COR-L47 (cell line): ENCODE measurements at places on chromosomes 2 and 18.

DNA sequence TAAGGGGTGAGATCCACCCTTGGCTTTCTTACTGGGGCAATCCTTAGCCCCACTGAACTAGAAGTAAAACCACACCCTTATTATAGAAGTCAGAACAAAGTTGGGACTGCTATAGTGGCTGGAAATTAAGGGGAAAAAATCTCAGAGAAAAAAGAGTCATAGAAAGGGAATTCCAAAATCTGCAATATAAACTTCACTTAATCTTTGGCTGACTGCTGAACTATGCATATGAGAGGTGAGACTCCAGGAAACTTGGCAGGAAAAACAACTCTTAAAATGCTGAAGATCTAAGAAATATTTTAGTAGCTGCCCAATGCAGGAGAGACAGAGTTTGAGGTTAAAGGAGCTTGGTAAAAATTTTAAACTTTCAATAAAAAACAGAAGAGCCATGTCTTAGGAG lies 201.8 kb upstream of the FN1 start:
- no peak for DNase-seq

DNA sequence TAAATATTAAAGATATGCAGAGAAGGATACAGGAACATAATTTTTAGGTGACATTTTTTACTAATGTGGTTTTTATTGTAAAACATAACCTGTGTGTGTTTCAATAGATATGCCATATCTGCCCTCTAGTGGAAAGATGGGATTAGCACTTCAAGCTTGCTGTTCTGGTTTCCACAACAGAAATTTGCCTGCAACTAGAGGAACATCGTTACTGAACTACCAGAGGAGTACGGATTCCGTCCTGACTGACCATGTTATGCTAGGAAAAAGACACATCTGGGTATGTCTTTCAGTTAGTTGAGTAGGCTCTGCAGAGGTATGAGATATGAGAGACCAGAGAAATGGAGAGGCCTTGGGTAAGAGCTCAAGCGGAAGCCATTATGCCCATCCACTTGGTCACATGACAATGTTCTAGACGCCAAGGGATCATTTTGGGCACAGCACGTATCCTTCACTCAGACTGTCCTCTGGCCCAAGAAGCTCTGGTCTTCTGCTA lies 104.9 kb downstream of the MBD2 start:
- peak; percentile 73 for DNase-seq

DNA sequence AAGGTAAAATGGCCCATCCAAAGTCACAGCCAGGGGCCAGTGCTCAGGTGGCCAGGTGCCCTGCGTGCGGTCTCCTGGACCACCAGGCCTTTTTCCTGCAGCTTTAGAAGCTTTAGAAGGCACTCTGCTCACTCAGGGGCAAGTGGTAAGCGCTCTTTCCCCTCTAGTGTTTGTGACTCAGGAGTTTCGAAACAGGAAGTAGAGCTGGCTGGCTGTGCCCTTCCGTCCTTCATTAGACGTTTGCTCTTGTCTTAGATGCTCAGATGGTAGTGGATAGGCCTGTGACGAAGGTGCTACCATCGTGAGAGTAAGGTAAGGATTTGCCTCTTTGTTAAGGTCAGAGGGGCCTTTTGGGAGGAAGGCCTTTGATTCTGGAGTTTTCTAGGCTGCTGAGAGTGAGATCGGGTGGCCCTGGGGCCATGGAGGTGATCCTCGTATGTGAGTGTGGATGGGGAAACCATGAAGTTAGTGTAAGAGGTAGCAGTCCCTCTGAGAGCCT lies at the start of gene CASP8:
Gene CASP8 (plus strand): TSS at position 235 of the 499 bp plus-strand sequence. CDS start 5,951 bp downstream, outside the sequence.
- no peak for DNase-seq

DNA sequence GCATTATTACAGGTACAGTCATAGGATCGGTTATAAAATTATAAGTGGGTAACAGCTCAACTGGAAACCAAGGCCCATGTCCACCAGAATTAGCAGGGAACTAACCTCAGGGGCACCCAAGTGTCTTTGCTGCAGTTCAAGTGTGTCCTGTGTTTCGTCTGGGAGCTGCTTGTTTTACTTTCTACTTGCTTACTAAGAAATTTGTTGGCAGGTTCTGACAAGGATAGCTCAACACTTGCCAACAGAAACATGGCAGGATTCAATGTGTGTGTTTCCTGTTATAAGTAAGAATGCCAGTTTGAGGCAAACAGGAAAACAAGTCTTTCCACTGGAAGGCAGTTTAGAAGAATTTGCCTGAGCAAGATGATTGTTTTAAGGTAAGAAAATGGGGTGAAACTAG lies 104.5 kb downstream of the EPHA4 start:
- DNase-seq: no peak

- no peak for DNase-seq
Observed at GRCh38 chr2:213199871-213200270, 48.5 kb upstream of the IKZF2 start.

DNA sequence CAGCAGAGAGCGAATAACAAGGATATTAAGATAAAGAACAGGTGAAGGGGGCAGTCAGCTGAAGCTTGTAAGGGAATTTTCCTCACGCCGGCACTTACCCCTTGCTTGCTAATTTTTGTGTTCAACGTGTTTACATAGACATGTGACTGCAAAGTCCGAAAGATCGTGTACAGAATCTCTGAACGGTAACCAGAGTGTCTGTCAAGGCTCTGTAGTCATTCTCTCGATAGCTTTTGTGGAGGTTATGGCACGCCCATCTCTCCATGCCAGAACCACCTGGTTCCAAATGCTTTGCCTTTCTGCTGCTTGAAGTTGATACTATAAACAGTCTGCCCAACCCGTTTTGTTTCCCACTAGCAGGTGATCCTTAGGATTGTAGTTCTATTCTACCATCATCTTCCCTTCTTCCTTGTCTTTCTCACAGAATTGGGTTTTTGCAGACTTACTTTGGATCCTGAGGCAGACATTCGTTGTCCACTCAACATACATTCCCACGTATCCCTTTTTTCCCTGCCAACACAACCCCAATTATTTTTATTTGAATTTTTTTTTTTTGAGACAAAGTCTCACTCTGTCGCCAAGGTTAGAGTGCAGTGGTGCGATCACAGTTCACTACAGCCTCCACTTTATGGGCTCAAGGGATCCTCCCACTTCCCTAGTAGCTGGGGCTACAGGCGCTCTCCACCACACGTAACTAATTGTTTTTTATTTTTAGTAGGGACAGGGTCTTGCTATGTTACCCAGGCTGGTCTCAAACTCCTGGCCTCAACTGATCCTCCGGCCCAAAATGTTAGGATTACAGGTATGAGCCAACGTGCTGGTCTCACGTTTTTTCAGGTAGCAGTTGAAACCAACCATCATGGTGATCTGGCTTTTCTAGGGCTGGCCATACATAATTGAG lies 1.3 kb upstream of the USP34 start:
- DNase-seq: peak; percentile 34

GRCh38 chr2:198141726-198142125 lies 337.3 kb downstream of the PLCL1 start:
- DNase-seq: no peak
